GM19239 (cell line): ENCODE measurements at places on chromosomes 1 and 21.
A peak's percentile ranks its signal among the peaks of the same experiment; 100 is the strongest.

DNA sequence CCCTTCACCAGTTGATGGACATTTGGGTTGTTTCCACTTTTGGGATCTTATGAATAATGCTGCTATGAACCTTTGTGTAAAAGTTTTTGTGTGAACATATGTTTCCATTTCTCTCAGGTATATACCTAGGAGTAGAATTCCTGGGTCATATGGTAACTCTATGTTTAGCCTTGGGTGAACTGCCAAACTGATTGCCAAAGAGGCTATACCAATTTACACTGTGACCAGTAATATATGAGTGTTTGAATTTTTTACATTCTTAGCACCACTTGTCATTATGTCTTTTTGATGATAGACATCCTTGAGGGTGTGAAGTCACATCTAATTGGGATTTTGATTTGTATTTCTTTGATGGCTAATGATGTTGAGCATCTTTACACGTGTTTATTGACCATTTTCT is 290.1 kb downstream of the DUSP10 start:
- DNase-seq, result no peak

DNA sequence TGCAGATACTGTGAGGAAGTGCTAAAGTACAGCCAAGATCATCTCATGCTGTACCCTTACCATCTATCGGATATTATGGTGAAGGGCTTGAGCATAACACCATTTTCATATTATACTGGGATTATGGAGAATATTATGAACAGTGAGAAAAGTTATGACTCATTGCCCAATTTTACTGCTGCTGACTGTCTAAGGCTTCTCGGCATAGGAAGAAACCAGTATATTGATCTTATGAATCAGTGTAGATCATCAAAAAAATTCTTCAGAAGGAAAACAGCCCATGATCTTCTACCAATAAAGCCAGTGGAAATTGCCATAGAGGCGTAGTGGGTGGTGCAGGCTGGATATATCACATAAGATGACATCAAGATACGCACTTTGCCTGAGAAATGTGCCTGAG is 47.7 kb downstream of the PPIAL4G start:
- DNase-seq, result no peak

GRCh38 chr1:26703478-26703877 is 7.7 kb downstream of the ARID1A start:
- DNase-seq, result no peak

- DNase-seq, result no peak
These were observed 23.6 kb downstream of the RAP1GAP start for GRCh38 chr1:21645550-21645949.

DNA sequence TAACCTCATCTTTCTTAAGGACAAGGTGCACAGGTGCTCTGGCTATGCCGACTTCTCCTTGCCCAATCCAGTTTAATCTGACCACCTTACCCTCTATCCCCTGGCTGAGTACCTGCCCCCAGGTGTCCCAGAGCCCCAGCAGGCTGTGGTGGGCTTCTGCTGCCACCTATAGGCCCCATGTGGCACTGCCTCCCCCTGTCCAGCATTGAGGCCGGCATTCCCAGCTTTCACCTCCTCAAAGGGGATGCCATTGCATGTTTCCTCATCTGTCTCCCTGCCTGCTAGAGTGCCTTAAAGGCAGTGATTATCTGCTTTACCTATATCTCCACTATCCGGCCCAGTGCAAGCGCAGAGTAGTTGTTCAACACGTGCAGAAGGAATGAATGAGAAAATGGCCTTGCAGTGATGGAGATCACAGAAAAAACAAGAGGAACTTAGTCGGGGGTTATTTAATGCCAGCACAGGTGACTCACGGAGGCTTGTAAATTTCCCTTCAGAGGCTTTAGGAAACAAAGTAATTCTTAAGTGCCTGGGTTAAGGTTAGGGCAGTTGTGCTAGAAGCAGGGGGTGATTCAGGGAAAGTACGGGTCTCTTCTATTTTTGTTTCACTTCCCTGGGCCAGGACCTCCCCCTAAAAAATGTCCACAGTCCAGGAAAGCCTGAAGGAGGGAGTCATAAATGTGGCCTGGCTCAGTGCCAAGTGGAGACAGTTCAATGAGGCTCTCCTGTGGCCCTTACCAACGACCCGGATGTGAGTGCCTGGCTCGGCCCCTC is 131.8 kb upstream of the NGF start:
- peak; percentile 25 for DNase-seq

GRCh38 chr21:16425376-16425775 is 695.6 kb downstream of the USP25 start:
- no peak for DNase-seq

DNA sequence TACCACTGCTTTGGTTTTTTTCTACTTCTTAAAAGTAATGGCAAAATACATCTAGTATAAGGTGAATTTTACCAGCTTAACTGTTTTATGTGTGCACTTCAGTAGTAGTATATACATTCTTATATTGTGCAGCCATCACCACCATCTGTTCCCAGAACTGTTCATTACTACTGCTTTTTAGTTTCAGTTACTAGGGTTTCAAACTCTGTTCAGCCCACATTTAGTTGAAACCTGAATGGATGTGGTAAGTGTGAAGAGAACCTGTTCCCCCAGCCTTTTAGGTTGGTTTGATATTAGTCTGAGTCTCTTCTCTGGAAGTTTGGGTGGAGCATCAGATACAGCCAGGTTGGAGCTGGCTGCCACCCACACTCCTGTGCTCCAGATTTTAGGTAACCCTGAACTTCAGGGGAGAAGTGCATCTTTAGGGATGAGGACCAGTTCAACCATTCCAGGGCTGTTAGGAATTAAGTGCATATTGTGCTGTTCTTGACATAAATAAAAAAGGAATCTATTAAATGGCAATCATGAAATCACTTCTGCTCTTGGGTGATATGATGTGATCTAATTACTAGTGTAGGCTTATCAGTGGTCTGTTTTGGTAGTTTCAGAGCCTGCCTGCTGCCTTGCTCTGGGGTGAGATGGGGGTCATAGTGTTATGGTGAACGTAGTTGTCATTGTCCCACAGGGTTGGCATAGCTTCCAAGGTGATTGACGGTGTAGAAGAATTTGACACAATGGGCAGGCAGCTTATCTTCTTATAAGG is 32.1 kb downstream of the URB2 start:
- no peak for DNase-seq

- DNase-seq, result no peak
These were observed 1.1 kb downstream of the WARS2 start for GRCh38 chr1:119139403-119139802.

- DNase-seq, result no peak
These were observed 60.8 kb downstream of the NDUFS5 start for GRCh38 chr1:39086865-39087409.

GRCh38 chr1:114691061-114691460 is 4.3 kb downstream of the AMPD1 start:
- no peak for DNase-seq

DNA sequence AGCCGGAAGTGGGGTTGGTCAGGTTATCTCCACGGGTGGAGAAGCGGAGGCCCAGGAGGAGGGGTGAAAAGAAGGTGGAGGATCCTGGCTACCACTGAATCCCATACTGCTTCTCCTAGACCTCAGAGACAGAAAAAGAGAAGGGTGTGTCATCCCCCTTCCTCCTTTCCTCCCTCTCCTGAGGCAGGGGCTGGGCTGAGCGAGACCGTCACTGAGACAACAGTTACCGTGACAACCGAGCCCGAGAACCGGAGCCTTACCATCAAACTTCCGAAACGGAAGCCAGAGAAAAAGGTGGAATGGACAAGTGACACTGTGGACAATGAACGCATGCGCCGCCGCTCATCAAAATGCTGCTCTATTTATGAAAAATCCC is 42.1 kb upstream of the NBPF3 start:
- DNase-seq, result no peak

- no peak for DNase-seq
These were observed 83.4 kb downstream of the USP24 start for GRCh38 chr1:55131801-55132200.

GRCh38 chr1:158506369-158506987 is 34.5 kb downstream of the OR10R2 start:
- DNase-seq, result peak; percentile 1

DNA sequence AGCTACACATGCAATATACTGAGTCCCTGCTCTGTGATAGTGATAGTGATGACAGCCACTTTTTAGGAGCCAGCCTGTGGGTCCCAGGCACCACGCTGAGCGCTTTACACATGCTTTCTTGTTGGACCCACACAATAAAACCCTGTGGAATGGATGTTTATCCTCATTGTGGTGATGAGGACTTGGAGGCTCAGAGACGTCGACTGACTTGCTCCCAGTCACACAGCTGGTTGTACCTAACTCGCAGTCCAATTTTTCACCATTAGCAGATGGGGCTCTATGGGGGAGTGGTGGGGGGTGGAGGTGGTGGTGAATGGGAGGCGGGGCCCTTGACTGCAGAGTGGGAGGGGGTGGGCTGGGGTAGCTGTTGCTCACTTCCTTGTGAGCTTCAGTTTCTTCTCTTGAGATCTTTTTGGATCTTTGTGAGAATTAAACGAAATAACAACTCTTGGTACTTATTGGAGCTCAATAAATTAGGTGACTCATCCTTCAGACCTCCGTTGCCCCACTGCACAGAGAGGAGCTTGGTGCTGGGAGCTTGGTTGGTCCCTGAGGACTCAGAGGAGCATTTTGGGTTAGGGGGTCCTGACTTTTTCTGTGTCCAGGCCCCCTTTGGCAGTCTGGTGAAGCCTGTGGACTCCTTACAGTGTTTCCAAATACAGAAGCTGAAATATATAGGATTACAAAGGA is 61.8 kb upstream of the CD1D start:
- DNase-seq, result no peak

- DNase-seq, result no peak
These were observed 124.6 kb downstream of the TGFBR3 start for GRCh38 chr1:91761295-91761721.

DNA sequence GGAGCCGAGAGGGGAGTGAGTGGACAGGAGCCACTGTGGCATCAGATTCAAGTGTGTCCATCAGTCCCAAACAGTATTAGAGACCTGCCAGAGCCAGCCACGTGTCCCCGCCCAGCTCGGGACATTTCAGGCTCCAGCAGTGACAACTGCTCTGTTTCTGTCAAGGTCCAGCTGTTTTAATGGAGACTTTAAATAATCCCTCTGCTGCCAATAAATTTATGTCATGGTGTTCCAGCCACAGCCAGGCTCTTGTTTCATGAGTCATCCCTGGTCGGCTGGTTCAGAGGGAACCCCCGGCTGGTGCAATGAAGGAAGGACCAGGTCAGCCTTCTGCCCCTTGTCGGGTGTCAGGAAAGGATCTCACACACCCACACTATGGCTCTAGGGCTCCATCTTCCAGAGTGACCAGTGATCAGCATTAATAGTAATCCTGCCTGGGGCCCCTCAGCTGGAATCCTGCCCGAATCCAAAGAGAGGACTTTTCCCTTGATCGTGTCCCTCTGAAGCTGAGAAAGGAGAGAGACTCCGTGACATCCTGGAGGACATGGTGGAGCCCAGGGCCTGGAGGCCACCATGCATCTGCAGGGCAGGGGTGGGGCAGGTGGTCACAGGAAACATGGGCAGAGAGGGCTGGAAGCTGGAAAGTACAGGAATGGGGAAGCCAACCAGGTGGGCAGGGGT is 197.3 kb downstream of the MATN1 start:
- DNase-seq, result no peak

GRCh38 chr1:10736634-10737586 is 59.5 kb downstream of the CASZ1 start:
- DNase-seq, result no peak

GRCh38 chr1:183633676-183634343 is 1.8 kb downstream of the ARPC5 start:
- no peak for DNase-seq

- no peak for DNase-seq
These were observed 33.9 kb downstream of the GALNT2 start for GRCh38 chr1:230100932-230101331.

- no peak for DNase-seq
These were observed 22.1 kb downstream of the ARHGEF10L start for GRCh38 chr1:17561561-17561985.

GRCh38 chr1:172399756-172400721 is 20.4 kb upstream of the C1orf105 start:
- no peak for DNase-seq

- DNase-seq, result no peak
These were observed 8.0 kb upstream of the PKP1 start for GRCh38 chr1:201275253-201275666.

GRCh38 chr21:29443411-29444010 is 144.8 kb downstream of the BACH1 start:
- DNase-seq, result no peak

DNA sequence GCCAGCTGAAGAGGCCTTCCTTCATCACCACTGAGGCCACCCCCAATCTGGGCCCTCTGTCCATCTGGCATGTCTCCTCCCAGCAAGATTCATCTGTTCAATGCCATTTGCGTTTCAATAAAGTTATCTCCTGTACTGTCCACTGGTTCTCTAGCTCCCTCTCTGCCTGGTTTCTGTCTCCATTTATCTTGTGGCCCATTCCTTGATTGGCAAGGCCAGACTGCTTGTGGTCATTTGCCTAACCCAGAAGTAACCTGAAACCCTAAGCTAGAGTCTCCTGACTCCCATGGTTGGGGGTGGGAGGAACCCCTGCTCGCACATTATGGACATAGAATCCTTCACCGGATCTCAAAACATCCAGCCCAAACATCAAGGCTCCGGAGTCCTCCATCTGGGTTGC is 2.1 kb upstream of the IPO9 start:
- DNase-seq, result no peak

GRCh38 chr1:236425031-236425663 is 31.1 kb downstream of the EDARADD start:
- DNase-seq, result peak; percentile 58

- DNase-seq, result no peak
These were observed 363.5 kb upstream of the PTBP2 start for GRCh38 chr1:96358057-96358456.

DNA sequence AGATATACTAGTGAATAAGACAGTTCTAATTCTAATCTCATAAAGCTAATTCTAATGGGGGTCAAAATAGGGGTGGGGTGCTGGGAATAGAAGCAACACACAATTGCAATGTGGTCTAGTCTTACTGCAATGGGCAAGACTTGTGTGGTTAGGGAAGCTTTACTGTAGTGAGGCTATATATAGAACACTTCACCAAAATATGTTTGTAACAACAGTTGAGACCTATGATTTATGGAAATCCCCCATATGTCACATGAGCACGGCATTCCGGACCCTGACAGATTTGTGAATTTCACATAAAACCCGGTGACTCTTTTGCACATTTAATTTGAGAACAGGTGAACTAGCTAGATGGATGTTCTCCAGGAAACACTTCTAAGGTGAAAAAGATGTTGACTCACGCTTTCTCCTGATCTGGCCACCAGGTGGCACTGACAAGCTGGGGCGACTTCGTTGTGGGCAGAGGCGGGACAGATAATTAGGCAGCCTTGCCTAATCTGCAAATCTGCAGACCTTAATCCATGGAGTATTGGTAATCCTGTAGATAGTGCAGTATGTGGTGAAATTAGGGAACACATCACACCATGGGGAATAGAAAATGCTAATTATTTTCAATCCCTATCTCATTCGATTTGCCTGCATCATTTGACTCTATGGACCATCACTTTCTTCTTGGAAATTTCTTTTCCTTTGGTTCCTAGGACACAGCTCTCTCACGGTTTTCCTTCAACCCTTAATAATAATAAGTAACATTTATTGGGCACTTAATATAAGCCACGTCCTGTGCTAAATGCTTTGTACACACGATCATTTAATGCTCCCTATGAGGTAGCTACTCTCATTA is 37.7 kb downstream of the KIAA0040 start:
- DNase-seq, result peak; percentile 63
